ENCODE measurements at places on chromosomes 3 and 15. TPM values are rescaled to one million over a fixed set of nuclear protein-coding genes. Genes with fewer than 3 reads are reported as not detected.

EFL1 gene
- 25.0 TPM for total RNA-seq

KIF9 gene
- total RNA-seq = 22.4 TPM

ACTC1 gene
- total RNA-seq = 0.52 TPM

SLC35G2 gene
- 21.9 TPM for total RNA-seq

TRIM42 gene
- total RNA-seq = not detected

COL6A5 gene
- total RNA-seq = not detected

CCDC54 gene
- not detected for total RNA-seq

RLBP1 gene
- not detected for total RNA-seq

Measured in A549 treated with DMSO at 1 μM for 4 hours (cell line).